ENCODE measurements at places on chromosomes 12 and 14.

- peak; percentile 59 for DNase-seq
Observed at GRCh38 chr14:21924479-21924878, 250.9 kb upstream of the OR4E1 start.

DNA sequence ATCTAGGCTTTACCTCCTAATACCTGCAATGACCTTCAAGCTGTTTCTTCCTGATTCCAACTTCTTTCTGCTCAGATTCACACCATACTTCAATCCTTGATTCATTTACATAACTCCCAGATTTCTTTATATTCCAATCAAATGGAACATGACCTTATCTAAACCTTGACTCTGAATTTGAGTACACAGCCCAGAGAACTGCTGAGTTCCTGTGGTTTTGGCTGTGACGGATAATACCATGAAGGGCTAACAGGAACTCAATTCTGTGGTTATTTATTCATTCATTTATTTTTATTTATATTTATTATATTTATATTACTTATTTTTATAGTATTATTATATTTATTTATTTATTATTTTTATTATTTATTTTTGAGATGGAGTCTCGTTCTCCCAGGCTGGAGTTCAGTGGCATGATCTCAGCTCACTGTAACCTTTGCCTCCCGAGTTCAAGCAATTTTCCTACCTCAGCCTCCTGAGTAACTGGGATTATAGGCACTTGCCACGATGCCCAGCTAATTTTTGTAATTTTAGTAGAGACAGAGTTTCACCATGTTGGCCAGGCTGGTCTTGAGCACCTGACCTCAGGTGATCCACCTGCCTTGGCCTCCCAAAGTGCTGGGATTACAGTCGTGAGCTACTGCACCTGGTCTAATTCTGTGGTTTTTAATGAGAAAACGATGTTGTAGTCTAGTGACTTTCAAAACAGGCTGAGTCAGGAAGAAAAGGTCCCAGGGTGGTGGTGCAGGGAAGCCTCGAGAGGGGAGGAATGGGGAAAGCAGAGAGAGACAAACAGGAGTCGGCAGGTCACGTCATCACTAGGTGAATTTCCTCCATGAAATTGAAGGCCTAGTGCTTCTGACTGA lies 11.7 kb downstream of the APOLD1 start:
- no peak for DNase-seq

GRCh38 chr12:10847744-10848143 lies 1.5 kb downstream of the PRR4 start:
- DNase-seq: no peak

DNA sequence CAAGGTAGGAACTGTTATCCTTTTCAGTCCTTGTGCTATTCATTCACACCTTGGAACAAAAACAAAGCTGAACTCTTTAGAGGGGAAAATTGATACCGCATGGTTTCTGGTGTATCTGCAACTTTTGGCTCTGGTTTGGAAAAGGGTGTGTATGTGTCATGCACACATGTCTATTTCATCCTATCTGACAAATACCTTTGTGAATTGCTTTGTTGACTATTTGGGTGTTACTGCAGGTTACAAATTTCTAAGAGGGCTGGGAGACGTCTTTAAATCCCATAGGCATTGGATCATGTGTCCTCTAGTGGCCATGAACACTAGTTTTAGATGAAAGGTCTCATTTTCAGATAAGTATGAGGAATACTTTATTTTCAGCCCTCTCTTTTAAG lies 59.9 kb upstream of the IFNG-AS1 start:
- no peak for DNase-seq

DNA sequence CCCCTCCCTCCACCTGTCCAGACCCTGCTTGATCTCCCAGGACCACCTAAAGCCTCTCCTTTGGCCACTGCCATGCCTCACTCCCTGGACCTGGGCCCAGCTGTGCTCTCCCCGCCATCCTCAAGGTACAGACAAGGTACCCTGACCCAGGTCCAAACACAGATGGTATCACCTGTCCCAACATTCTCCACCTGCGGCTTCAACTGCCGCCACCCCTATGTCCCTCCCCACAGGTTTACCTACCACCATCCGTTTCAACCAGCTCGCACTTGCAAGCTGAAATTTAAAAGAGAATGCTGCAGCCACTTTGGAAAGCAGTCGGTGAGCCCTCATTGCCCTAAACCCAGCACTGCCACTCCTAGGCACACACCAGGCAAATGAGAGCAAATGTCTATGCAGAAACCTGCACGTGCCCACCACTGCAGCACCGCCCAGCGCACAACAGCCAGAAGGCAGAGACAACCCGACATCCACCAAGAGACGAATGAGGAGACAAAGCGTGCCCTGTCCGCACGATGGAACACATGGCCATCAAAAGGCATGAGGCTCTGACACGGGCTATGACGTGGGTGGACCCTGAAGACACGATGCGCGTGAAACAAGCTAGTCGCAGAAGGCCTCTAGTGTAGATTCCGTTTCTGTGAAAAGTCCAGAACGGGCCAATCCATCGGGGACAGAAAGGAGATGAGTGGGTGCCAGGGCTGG lies 71.0 kb downstream of the RFLNA start:
- DNase-seq: no peak

DNA sequence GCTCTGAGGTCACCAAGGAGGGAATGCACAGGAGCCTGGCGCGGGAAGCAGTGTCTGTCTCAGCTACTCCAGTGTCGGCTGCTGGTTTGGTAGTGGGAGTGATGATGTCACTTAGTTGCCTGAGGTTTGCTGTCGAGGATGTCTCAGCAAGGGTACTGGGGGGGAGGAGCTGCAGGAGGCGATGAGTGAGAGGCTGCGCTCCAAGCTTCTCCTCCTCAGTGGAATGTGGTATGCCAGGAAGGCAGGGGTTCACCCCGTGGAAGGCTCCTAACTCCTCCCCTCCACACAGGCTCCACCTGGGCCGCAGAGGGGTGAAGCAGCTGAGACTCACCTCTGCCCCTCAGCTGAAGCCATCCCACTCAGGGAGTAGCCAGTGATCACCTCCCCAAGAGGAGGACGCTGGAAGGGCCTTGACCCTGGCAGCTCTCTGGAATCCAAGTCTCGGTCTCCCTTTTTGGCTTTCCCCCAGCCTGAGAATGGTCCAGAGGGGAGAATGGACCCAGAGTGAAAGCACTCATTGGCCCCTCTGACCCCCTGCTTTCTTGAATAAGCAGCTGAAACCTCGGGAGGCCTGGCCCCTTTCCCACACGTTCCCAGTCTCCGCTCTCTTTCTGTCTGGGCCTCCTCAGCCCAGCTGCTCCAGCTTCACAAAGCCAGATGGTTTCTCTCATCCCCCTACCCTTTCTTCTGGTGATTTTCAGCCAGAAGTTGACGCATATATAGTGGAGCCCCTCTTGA lies 178.9 kb upstream of the FKBP4 start:
- DNase-seq: peak; percentile 13

DNA sequence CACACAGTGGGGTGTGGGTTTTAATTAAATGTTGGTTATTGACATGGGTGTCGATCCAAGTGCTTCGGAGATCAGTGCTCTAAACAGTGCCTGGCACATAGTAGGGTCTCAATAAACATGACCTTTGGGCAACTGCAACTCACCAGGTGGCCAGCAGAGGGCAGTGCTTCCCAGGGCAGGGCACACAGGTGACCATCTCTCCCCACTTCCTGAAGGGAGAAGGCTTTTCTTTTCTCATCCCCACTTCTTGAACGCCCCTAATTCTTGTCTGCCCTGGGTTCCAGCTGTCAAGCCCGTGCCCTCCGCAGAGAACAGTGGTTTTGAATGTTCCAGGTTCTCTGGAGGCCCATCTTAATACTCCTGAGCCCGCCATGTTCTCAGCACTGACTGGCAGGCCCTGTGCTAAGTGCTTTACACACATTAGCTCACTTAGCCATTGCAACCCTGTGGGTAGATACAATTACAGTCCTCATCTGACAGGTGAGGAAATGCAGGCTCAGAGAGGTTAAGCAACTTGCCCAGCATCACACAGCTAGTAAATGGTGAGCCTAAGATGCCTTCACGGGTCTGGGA lies 16.3 kb downstream of the RAPGEF3 start:
- DNase-seq: peak; percentile 84

DNA sequence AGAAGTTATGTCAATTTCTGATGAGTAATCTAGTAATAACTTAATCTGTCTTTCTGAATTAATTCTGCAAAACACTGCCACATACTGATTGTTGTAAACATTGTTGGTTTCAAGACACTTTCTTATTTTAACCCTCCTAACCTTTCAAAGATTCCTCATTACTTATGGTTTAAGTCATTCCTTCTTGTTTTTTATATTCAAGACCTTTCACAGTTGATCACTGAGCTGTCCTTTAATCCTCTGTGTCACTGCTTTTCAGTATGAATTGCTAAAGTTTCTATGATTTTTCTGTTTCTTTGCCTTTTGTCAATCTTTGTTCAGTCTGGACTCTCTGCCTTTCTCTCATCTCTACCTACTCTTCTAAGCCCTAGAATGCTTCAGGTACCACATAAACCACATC lies 164.7 kb downstream of the RAD51B start:
- no peak for DNase-seq

DNA sequence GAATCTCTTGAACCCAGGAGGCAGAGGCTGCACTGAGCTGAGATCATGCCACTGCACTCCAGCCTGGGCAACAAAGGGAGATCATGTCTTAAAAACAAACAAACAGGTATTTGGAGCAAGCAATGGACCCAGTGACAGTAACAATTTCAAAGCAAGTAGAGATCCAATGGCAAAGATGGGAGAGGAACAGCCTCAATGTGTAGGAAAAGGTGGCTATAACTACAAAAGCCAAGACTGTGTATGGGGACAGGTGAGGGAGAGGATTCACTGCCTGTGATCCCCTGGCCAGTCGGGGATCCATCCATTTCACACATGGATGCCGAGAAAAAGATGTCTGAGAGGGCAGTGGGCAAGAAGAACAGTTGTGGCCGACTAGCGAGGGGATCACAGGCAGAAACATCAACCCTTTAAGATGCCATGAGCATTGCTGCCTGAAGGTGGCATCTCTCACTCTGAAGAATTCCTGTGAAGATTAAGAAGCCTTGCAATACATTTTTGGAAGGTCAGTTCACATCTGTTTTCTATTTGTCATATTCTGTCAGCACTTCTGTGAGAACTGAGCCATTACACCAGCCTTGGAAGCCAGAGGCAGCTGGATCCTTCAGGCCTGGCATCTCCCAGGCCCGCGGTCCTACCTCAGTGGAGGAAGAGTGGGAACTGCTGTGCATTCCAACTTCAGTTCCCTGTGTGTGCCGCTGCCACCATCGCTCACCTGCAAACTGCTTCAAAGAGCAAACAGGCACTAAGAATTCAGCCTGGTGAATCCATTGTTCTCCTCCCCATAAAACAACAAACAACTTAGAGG lies 54.5 kb upstream of the FRS2 start:
- DNase-seq: peak; percentile 2

DNA sequence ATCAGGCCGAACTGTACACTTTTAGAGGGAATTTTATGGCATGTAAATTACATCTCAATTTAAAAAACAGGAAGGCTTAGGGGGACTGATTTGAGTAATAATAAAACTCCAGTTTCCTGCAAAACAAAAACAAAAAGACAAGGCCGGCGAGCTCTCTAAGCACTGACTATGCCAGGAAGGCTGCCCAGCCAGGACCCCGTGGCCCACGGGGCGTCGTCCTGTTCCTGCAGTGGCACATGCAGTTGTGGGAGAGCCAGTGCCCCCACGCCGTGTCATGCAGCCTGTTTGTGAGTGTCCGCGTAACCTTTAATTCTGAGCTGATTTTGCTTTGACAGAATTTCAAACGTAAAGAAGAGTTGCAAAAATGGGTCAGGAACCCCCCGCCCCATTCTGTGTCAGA lies 10.5 kb downstream of the XRCC3 start:
- DNase-seq: no peak

DNA sequence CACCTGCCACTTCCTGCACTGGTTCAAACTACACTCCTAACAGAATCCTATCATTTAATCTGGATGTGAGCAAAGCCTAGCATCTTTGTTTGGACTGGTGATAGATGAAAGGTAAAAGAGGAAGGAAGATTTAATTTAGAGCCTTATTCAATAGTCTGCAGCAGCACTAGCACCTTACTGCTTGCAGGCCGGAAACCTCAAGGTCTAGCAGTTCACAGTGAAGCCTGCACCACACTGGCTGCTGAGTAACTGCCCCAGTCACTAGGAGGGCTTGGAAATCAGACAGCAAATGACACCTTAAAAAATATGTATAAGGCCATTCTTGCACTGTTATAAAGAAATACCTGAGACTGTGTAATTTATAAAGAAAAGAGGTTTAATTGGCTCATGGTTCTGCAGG lies 358.0 kb downstream of the DAD1 start:
- no peak for DNase-seq

GRCh38 chr14:22152903-22153302 lies 436.1 kb downstream of the DAD1 start:
- no peak for DNase-seq

DNA sequence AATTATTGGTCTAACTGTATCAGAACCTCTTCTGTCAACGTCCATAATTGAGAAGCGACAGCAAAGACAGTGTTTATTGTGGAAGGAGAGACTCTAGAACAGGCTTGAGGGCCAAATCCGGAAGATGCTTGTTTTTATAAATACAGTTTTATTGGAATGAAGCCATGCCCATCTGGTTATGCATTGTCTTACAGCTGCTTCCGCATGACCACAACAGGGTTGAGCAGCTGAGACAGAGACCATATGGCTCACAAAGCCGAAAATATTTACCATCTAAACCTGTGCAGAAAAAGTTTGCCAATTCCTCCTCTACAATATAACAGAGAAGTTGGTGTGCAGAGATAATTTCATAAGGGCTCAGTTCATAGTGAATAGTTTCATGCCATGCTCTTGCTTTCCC lies 24.5 kb downstream of the PRKAB1 start:
- DNase-seq: no peak

GRCh38 chr12:120266180-120266870 lies 795 bp upstream of the PXN start:
- no peak for DNase-seq

- no peak for DNase-seq
Observed at GRCh38 chr14:54697803-54698202, 130.9 kb downstream of the SAMD4A start.

GRCh38 chr12:56995201-56995929 lies 11.0 kb downstream of the ZBTB39 start:
- DNase-seq: no peak

GRCh38 chr12:97323154-97323553 lies 139.4 kb upstream of the RMST start:
- DNase-seq: no peak

DNA sequence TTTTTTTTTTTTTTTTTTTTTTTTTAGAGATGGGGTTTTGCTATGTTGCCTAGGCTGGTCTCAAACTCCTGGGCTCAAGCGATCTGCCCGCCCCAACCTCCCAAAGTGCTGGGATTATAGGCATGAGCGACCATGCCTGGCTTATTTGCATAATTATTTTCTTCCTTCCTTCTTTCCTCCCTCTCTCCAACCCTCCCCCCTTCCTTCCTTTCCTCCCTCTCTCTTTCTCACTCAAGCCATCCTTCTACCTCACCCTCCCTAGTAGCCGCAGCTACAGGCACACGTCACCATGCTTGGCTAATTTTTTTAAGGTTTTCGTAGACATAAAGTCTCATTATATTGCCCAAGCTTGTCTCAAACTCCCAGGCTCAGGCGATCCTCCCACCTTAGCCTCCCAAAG lies 83.8 kb downstream of the PEBP1 start:
- no peak for DNase-seq

DNA sequence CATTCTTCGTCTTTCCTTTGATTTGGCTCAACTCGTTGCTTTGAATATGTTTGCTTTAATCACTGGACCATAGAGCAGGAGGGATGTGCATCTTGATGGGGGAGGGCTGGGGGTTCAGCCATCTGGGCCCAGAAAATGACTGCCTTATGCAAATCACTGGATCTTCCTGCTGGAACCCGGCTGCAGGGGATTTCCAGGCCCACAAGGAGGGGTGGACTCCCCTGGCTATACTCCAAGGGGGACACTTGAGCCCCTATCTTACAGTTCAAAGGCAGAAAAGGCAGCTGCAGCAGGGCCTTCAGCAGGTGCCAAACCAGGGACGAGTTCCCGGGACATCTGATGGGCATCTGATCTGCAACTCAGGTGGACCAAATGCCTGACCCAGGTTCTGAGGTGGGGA lies 122.5 kb downstream of the DICER1 start:
- DNase-seq: no peak
